Nephron progenitor cell (in vitro differentiated cells): ENCODE measurements at places on chromosomes 2 and 18.

DNA sequence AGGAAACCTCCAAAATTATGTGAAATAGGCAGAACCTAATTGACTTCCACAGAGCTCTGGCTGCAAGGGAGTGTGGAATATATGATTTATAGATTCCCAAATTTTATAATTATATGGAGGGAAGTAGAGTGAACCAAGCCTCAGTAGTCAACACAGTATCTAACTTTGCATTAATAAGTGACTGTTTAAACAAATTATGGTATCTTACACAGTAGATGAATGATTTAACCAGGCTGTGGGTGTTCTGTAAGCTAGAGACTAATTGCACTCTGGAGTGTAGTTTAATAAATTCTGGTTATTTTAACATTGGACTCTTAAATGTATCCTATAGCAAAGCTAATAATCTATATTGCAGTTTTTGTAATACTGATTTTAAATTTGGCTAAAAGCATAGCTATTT, 183.5 kb downstream of the KIAA1328 start:
- DNase-seq: no peak

GRCh38 chr2:192137451-192137850, 57.3 kb downstream of the TMEFF2 start:
- no peak for DNase-seq

DNA sequence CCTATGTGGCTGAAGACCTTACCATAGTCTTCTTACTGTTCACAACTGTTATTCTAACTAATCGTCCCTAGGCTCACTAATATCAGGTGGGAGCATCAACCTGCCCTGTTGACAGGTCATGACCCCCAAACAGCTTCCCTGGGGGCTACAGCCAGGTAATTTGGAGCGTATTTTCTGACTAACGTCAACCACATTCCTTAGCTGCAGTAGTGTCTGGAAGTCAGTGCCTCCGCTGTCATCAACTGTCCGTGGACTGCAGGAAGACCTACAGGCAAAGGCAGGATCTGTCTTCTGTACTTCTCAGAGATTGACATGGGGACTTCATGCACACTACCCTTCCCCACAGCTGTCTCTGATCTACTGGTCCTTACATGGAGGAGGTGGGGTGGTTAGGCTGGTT, 456.9 kb downstream of the BCL11A start:
- no peak for DNase-seq

DNA sequence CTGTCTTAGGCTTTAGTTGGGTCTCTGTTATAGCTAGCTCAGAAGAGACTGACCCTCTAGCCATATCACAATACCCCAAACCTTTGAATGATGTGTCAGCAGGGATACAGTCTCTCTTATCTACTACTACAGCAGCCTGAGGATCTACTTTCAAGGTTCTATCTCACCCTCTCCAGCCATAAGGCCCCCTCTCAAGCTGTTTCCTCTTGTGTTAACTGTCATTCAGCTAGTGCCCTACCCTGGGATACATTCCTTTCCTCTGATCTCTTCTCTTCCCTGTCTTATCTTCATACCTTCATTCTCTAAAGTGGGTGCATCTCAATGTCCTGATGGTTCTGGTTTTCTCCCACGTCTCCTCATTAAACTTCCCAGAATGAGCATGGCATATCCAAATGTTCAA, 434.7 kb downstream of the NRXN1 start:
- DNase-seq: no peak

DNA sequence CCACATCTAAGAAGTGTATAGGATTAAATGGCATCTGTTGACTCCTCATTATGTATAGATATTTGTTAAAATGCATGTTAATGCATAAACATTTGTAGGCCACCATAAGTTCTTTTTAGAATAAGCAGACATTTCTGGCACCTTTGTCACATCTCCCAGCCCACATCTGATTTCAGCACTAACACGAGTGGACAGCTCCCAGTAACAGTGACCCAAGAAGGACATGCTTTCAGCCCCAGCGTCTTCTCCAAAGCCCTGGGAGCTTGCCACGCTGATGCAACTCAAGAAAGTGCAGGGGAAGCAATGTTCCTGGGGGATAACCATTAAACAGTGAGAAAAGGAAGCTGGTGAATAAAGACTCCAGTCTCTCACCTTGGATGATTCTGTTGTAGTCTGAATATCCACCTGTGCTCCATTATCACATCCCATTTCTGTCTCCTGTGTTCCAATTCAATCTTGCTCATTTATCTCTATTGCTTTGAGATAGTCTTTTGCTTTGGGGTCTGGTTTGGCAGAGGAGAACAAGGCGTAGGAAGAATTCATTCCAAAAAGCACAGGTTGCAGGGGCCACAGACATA, 182.6 kb upstream of the THSD7B start:
- DNase-seq: peak; percentile 75

DNA sequence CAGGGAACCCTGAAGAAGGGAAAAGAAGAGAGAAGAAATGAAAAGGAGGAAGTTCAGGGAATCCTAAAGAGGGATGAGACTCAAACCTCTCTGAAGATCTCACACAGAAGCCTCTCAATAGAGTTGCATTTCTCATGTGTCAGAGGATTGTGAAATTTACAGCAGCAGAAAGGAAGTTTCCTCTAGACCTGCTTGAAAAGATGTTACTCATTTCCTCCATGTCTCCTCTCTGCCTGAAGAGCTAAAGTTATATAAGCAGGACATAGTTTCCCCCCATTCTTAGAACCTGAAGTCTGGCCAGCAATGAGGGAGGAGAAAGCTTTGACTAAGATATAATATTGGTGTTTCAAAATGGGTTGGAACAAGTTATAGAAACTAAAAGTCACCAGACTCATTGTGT, 1155.6 kb downstream of the LRP1B start:
- DNase-seq: no peak

DNA sequence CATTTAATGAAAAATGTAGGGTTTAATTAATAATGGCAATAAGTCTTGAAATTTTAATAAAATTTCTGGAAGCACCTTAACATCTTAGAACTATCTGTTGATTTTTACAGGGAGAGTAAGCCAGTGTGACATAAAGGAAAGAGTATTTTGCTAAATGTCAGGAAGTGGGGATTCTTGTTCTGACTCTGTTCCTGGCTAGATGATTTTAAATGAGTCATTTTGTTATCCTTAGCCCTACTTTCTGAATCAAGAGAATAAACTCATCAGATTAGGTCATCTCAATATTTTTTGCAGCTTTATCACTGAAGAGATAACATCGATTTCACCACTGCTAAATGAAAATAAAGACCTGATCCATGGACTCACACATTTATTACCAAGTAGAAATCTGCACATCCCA, 377.5 kb upstream of the CYRIA start:
- DNase-seq: no peak

GRCh38 chr2:231104115-231104713, 20.6 kb downstream of the HTR2B start:
- peak; percentile 65 for DNase-seq

DNA sequence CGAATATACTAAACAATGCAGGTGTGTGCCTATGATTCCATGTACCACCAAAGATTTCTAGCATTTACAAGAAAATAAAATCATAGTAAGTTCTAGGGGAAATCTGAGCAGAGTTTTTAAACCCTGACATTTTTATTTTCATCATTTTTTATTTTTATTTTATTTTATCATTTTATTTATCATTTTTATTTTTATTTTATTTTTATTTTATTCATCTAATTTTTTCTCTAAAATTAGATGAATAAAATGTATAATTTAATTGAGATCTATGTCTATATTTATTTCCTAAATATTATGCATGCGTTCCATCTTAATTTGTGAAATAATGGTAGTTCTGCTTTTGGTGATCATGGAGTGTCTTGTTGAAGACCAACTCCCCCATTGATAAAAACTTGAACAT, 257.6 kb upstream of the DOK6 start:
- no peak for DNase-seq

- no peak for DNase-seq
Observed at GRCh38 chr2:135473567-135473966, 57.5 kb downstream of the ZRANB3 start.

- DNase-seq: no peak
Observed at GRCh38 chr2:3051266-3051665, 326.4 kb downstream of the EIPR1 start.

- DNase-seq: no peak
Observed at GRCh38 chr2:135093670-135094330, 41.7 kb downstream of the RAB3GAP1 start.

DNA sequence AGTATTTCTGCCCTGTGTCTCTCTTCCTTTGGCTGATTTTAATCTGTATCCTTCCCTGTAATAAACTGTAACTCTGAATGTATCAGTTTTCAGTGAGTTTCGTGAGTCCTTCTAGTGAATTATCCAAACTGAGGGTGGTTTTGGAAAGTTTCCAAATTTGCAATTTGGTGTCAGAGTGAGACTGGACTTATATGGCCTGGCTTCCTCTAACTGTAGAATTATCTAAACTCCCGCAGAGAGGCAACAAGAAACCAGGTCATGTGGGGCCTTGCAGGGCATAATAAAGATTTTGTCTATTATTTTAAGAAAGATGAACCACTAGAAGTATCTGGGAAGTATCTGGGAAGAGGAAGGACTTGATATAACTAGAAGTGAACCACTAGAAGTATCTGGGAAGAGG, 95.3 kb upstream of the RNF152 start:
- DNase-seq: no peak

DNA sequence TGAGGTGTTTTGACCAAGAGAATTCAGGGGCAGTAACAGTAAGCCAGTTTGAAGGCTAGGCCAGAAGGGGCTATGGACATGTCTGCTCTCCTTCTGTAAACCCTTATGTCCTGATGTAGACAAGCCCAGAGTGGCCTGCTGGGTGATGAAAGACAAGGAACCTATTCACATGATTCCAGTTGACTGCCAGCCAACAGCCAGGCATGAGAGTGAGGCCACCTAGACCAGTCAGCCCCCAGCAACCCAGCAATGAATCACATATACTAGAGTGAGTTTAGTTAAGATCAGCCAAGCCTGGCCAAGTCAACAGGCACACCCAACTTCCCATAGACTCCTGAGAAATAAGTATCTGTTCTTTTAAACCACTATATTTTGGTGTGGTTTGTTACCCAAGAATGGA, 1889.7 kb upstream of the CELF4 start:
- DNase-seq: no peak

GRCh38 chr2:236167297-236168109, 683 bp downstream of the GBX2 start:
- DNase-seq: peak; percentile 76

GRCh38 chr2:118058951-118059350, 29.3 kb upstream of the INSIG2 start:
- no peak for DNase-seq

DNA sequence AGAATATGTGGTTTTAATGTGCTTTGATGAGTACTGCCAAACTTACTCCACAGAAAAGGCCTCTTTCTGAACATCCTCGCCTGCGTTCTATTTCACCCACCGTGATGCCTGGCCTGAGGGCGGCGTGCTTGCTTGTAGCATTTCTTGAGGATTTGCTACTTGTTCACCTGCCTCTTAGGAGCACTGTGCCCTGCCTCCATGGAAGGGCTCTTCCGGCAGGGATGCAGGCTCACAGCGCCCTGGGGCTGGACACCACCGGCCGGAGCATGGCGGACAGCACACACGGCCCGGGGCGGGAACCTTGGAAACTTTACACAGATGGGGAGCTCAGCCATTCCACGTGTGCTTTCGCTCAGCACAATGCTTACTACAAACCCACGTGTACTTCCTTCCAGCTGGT, 37.1 kb downstream of the ANO7 start:
- no peak for DNase-seq

- no peak for DNase-seq
Observed at GRCh38 chr2:194104687-194105086, 1552.3 kb upstream of the SLC39A10 start.

DNA sequence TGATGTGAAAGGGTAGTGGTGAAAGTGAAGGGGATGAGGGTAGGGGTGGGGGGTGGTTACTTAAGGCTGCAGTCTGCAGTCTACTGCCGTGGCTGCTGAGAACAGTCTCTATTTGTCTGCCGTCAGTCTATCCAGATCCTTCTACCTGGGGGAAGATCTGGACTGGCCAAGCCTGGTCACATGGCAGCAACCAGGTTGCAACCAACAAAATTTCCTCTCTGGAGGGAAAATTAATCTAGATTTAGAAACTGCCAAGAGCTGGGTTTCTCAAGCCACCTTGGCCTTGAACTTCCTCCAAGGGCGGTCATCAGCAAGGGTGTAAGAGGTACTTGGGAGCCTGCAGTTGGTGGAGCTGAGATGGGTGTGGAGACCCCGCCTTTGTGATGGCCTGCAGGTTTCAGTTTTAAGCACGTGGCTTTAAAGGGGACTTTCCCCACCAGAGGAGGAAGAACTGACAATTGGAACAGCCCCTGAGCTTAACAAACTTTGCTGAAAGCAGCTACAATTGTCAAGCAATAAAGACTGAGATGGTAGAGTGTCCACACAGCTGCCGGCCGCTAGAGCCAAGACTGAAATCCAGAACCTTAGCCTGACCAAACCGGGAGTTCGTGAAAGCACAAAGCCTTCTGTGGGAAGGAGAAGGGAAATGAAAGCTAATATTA, 31.4 kb upstream of the KCMF1 start:
- DNase-seq: no peak

GRCh38 chr2:207790898-207791297, 21.2 kb upstream of the FZD5 start:
- DNase-seq: no peak

DNA sequence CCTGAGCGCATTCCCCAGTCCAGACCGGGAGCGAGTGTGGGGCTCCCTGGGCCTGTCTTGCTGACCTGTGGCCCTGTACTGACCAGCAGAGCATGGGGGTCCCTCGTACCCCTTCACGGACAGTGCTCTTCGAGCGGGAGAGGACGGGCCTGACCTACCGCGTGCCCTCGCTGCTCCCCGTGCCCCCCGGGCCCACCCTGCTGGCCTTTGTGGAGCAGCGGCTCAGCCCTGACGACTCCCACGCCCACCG, 5.3 kb downstream of the NEU4 start:
- DNase-seq: no peak
